Foreskin fibroblast (primary cell): ENCODE measurements at places on chromosomes 6 and 20.

- DNase-seq, result no peak
These were observed 60.4 kb downstream of the SOX4 start for GRCh38 chr6:21653905-21654304.

DNA sequence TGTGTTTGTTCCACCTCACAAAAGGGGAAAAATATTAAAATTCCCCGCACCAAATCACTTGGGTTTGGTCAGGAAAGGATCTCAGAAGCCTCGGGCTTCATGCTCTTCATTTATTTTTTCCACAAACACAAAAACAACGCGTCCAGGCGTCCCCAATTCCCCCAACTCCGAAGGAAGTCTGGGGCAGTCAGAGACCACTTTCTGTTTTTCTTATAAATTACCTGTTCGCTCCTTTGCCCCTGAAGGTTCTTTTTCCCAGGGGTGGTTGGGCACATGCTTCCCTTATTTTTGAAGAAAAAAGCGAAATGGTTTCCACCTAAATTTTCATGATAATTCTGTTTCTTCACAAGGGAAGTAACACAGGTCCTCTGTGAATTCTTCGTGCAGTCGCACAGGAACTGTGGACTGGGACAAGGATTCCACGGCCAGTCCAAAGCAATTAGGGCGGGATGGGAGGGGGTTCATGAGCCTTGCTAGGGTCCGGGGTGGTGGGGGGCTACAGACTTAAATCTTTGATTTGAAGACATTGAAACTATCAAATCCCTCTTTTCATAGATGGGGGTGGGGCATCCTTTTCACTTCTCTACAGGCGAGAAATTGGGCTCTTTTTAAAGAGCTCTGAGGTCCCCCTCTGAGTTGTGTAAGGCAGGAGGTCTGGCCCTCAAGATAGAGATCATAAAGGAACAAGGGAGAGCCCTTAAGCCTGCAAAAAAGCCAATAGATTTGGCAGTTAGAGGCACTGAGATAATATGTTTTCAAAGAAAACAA is 30.5 kb upstream of the HFE start:
- DNase-seq, result peak; percentile 46

DNA sequence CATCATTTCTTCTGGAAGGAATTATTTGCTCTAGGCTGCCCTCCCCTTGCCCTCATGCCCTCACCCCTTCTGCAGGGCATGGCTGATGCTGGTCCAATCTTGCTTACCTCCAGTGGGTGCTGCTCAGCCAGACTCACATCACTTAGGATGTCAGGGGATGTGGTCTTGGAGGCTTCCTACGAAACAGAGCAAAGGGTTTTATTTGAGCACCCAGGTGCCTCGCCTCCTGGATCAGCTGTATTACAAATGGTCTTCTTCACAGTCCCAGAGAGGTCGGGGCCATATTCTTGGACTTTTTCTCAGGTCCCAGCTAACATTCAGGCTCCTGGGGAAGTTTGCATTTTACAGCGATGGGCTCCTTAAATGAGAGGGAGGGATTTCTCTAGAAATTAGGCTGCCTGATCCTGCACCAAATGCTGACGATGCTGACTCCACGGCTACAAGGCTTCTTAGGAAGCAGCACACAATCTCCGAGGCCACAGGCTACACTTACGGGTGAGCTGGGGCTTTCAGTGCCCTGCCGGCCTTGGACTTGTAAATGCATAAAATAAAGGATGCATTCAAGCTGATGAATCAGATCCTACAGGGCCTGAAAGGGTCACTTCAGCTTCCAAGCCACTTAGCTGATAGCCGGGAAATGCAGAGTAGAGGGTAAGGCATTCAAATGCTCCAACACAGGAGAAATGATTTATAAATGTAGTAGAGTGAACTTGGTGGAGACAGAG is 159.8 kb upstream of the ECI2 start:
- no peak for DNase-seq

- no peak for DNase-seq
These were observed 414.0 kb downstream of the MAFB start for GRCh38 chr20:40274912-40275533.

DNA sequence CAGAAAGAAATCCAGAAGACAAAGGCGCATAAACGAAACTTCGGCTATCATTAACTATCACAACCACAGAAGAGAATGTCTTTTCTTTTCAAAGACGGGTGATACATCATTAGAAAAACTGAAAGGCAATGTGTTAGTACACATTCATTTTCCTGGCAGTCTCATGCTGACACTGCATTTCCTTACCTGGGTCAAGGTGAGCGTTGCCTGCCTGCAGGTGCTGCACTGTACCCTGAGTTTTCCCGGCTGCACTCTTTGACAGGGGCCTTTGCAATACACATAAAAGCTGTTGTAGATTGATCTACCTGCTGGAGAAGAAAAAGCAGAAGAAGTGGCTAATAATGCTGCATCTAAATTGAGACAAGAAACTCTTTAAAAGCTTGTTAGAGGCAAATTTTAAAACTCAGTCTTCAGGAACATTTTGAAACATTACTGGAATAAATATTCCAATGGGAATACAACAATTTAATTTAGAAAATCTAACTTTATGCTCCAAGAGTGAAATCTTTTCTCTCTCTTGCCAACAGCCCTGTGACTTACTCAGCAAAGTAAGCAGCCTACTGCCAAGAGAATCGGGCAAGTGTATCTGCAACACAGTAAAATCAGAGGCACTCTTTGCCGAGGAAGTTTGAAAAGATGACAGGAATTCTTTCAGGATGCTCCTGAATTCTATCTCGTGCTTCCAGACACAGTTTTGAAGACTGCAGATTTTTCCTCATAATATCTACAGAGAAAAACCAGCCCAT is 526.4 kb downstream of the PRKN start:
- DNase-seq, result no peak

- no peak for DNase-seq
These were observed 125.0 kb downstream of the C6orf118 start for GRCh38 chr6:165184192-165184979.

DNA sequence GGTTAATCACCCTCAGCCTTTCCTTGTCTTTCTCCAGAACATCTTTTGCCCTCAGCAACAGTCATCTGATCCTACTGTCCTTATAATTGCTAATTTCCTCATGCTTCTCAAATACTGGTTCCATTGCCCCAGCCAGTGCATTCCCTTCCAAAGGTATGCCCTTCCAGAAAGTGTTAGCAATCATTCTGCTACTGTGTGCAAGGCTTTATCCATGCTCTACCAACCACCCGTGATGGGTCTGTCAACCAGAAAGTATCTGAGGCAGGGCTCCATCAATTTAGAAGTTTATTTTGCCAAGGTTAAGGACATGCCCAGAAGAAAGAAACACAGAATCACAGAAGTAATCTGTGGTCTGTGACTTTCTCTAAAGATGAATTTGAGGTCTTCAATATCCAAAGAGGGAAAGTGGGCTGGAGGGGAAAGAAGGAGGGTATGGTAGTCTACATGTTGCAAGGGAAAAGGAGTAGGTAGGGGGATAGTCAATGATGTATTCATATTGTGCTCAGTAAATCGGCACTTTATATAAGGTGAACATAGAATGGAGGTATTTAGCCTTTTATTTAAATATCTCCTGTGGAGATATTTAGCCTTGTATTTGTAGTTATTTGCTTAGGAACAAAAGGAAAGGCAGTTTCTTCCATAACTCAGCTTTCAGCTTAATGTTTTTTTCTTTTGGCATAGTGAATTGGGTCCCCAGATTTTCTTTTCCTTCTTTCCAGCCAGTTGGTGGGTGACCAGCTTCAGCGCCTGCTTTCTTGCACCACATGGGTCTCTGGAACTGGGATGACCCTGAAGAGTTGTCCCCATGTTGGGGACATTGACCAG is 35.2 kb upstream of the PAQR8 start:
- DNase-seq, result no peak
